ENCODE measurements at places on chromosomes 4 and X. TPM values are rescaled to one million over a fixed set of nuclear protein-coding genes. Genes with fewer than 3 reads are reported as not detected.

GRCh38 chr4:14169460-14169859 lies 541.9 kb upstream of the BOD1L1 start:
- no peak for DNase-seq

DNA sequence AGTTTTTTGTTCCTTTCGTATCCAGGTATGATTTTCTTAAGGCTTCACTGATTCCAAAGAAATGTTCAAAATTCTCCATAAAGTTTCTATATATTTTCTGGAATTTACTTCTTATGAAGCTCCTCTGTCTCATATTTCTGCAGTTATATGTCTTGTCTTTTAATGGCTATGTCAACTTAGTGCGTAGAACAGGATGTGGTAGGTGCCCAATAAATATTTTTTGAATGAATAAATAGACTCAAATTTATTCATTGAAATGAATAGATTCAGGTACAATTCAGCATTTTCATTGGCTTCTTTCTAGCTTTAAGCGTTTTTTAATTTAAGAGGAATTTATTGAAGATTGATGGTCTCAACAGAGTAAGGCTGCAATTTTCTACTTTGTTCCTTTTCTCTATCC lies 231.9 kb upstream of the BOD1L1 start:
- no peak for DNase-seq

- no peak for DNase-seq
Measured at GRCh38 chr4:110795971-110796370, 173.1 kb upstream of the PITX2 start.

The FANCB gene
- total RNA-seq: 0.35 TPM

- no peak for DNase-seq
Measured at GRCh38 chrX:152913346-152913745, 15.5 kb downstream of the ZNF185 start.

The TXLNG gene
- total RNA-seq: 4.5 TPM

The GAB3 gene
- 11.9 TPM for total RNA-seq

DNA sequence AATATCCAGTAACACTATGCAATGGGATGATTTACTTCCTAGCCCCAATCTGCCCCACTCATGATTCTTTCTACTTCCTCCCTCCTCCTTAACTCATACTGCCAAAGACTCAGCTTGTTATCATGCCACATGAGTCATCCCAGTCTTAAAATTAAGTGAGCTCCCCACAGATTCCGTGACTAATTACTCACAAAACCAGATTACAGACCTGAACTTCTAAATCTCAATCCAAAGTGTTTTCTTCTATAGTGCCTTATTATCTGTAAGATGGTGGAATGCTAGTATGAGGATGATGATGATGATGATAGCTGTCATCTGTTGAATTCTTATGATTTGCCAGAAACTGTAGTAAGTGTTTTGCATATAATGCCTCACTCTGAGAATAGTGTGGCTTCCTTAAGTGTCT lies 27.7 kb upstream of the GPC3 start:
- DNase-seq: no peak

DNA sequence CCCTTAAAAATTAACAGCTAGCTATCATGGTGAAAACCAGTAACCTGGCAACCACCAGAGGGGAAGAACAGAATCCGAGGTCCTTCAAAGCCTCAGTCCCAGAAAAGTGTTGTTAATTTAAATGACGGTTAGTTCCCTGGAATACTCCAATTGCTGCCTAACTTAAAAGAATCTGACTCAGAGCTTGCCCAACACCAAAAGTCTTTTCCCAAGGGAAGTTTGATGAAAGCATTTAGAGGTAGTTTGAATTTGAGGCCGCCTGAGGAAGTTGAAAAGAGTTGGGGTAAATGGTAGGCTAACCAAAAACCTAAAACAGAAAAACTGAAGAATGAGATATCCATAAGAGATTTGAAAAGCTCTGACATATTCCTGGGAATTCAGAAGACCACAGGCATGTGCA lies 46.6 kb downstream of the IL13RA2 start:
- DNase-seq: no peak

- DNase-seq: no peak
Measured at GRCh38 chrX:33324099-33324498, 112.8 kb upstream of the DMD start.

GRCh38 chr4:184169225-184169867 lies 48.3 kb downstream of the ENPP6 start:
- no peak for DNase-seq

GRCh38 chr4:70559211-70559830 lies 32.7 kb upstream of the AMBN start:
- no peak for DNase-seq

DNA sequence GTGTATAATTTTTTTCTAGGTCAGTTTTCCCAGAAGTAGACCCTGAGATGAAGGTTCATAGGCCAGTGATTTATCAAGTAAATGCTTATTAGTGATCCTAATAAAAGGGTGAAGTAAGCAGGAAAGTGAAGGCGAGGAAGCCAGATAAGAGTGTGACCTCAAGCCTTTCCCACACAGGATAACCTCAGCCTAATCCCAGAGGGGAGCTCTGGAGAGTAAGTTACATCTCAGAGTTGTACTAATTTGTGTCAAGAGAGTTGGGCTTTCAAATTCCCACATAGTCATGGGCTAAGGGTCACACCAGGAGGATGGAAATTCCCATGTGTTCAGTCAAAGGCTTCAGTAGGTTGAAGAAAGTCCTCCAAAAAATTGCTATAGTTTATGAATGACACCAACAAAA lies 191.4 kb downstream of the ADGRA3 start:
- DNase-seq: no peak

- DNase-seq: no peak
Measured at GRCh38 chr4:43089730-43090129, 197.2 kb downstream of the GRXCR1 start.

The HSFX4 gene
- not detected for total RNA-seq

DNA sequence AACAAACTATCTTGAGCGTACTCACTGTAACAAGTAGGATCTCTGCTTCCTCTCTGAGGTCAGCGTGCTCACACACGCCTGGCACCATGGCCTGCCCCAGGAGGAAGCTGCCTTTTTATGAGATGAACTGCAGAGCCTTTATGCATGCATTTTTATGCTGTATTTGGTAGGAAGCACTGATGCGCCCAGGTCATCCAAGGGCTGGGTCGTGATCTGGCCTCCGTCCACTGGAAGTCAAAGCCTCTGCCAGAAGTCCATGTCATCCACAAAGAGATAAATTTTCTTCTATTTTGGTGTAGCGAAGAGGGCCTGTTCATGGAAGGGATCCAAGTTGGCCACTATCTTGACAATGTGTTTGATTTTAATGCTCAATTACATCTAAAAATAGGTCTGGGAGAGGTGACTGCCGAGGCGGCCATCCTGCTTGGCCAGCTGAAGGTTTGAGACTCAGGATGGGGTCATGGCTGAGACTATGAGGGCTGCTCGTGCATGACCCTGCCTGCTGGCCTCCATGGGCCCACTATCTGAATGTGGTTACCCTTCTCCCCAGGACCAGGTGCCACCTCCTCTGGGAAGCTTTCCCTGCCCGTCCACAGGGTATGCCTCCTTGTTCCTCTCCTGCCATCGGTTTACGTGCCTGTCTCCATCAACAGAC lies 50.3 kb downstream of the HTRA3 start:
- peak; percentile 84 for DNase-seq

DNA sequence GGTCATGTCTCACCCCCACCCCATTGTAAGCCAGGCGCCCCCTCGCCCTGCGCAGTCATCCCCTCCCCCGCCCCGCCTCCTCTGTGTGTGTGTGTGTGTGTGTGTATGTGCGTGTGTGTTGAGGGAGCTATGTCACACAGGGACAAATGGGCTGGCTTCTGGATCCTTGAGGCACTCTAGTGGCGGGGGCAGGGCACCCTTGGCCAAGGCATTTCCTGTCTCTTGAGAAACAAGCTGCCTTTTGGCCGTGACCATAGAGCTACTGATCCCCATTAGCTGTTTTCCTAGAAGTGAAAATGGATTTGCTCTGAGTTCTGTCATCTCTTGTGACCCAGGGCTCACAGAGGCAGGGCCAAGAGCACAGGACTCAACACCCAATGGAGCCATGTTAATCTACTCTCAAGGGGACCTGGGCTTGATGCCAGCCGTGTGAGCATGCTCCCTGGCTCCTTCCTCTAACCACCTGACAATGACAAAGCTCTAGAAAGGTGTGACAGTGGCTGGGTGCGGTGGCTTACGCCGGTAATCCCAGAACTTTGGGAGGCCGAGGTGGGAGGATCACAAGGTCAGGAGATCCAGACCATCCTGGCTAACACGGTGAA lies 162.5 kb upstream of the BCOR start:
- no peak for DNase-seq

GRCh38 chr4:144611850-144612249 lies 34.1 kb upstream of the HHIP start:
- no peak for DNase-seq

The CDS1 gene
- 0.19 TPM for total RNA-seq

DNA sequence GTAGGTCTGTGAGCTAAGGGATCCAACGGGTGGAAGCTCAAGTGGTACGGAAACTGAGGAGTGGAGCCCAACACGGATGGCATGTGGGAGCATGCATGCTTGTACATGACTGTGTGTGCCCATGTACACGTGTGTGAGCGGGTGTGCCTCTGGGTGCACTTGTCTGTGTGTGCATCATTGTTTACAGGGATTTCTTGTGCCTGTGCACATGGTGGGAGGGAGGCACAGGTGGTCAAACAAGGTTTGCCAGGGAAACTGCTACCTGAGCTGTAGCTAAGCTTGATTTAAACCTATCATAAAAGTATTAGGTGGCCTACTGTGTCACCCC lies 122.5 kb upstream of the MAMLD1 start:
- DNase-seq: no peak

The CRMP1 gene
- total RNA-seq: 1.2 TPM

The PAGE4 gene
- total RNA-seq: not detected

The MAP7D2 gene
- total RNA-seq: 0.40 TPM

The CCSER1 gene
- 13.8 TPM for total RNA-seq

DNA sequence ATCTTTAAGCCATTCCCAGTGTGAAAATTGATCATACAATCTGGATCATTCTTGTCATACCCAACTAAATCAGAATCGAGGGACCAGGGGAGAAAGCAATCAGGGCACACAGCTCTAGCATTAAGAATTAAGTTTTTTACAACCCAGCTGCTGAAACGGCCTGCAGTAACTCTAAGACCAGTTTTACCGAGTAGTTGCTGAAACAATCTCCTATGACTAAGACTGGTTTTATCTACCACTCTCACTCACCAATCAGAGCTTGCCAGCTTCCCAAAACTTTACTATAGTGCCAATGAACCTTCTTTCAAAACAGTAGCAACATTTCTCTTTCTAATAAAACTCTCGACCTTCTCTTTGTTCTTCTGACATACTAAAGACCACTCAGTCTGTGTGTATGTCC lies 2.8 kb upstream of the SAP30 start:
- DNase-seq: no peak

DNA sequence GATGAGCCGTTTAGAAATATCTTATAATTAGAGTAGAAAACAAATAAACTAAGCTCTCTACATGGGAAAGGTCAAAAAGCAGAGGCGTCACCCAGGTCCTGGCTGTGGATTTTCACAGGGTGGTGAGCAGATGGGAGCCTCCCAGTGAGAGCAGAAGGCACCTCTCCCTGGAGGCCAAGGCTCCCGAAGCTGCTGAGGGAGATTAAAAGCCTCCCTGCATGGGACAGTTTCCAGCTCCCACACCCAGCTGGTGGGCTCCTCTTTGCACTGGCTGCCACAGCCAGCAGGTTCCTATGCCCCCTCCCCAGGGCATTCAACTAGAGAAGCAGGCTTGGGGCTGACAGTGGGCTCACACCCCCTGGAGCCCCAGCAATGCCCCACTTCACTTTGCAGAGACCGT lies 55.2 kb upstream of the TBC1D9 start:
- no peak for DNase-seq

GRCh38 chr4:23269566-23269965 lies 576.8 kb downstream of the GBA3 start:
- no peak for DNase-seq

DNA sequence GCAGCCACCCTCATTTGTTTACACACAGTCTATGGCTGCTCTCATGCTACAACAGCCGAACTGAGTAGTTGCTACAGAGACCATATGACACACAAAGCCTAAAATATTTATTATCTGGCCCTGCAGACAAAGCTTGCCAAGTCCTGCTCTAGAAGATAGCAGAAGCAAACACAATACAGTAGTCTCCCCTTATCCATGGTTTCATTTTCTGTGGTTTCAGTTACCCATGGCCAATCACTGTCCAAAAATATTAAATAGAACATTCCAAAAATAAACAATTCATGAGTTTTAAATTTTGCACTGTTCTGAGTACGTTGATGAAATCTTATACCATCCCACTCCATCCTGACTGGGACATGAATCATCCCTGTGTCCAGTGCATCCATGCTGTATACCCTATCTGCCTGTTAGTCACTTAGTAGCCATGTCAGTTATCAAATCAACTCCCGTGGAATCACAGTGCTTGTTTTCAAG lies 40.2 kb upstream of the ZNF81 start:
- DNase-seq: no peak

- no peak for DNase-seq
Measured at GRCh38 chrX:119755981-119756533, 2.3 kb upstream of the SOWAHD start.

- DNase-seq: no peak
Measured at GRCh38 chr4:81606801-81607501, 135.2 kb upstream of the RASGEF1B start.

The UCHL1 gene
- 9.5 TPM for total RNA-seq

The CXCL8 gene
- total RNA-seq: not detected

GRCh38 chr4:119238068-119238722 lies 25.7 kb downstream of the USP53 start:
- no peak for DNase-seq

DNA sequence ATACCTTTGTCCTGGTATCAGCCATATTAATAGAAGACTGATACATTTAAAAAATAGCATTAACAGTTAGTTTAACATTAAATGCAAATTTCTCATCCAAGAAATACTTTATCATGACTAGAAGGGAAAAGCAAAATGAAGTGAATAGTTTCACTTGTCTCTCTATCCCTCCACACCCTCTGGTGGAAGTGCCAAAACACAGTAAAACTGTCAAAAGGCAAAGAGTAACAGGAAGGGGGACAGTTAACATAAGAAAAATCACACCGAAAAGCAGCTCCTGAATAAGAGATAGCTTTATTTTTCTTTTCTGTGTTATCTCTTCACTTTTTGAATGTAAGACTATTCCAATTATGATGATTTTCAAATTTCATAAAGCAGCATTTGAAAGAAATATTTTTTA lies 187.2 kb downstream of the FBXW7 start:
- no peak for DNase-seq

The TRAM1L1 gene
- 0.56 TPM for total RNA-seq

Data from Right ventricle myocardium superior (tissue), 1 donor.